Endodermal cell (in vitro differentiated cells): ENCODE measurements at places on chromosomes 16 and 17. TPM values are rescaled to one million over a fixed set of nuclear protein-coding genes. Genes with fewer than 3 reads are reported as not detected.

Gene BAIAP2
- 22.7 to 24.9 TPM (median 24.5 TPM) in 3 replicates for total RNA-seq

Gene PSMC3IP
- total RNA-seq, result 13.7 to 38.6 TPM (median 37.3 TPM) in 3 replicates

DNA sequence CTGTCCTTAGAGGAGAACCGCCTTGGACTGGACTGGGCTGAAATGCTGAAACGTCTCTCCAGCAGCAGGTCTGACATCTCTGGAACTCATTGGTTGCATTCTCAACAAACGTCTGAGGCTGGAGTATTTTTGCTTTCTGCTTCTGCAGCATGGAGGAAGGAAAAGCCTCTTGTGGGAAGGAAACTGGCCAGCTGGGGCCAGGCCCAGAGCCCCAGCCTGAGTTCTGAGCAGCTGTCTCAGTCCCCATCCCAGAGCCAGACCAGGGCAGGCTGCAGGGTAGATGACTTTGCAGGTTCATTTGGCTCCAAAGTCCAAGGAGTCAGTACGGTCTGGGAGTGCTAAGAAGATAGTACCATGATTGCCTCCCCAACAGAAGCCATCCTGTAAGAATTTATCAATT lies 18.3 kb downstream of the TEKT3 start:
- H3K36me3 ChIP-seq, result no peaks in the 10 kb centered on the region
- no peaks in the 10 kb centered on the region for H3K27me3 ChIP-seq
- DNase-seq, result no peak
- no peak overlapping the region for H3K4me3 ChIP-seq
- H3K4me1 ChIP-seq, result no peaks in the 10 kb centered on the region

- peak overlapping the region; percentile 27 for H3K4me3 ChIP-seq
- H3K27ac ChIP-seq, result peak overlapping the region; percentile 74
- no peaks in the 10 kb centered on the region for H3K27me3 ChIP-seq
- peaks cover 10% of the 10 kb centered on the region for H3K4me1 ChIP-seq
These were observed 864.0 kb downstream of the KCNJ2 start for GRCh38 chr17:71033336-71033735.

GRCh38 chr17:60392845-60393702 lies 1.1 kb upstream of the USP32 start:
- peak overlapping the region; percentile 94 for H3K27ac ChIP-seq
- no peaks in the 10 kb centered on the region for H3K27me3 ChIP-seq
